Natural killer cell (primary cell): ENCODE measurements at places on chromosomes 5 and 9. TPM values are rescaled to one million over a fixed set of nuclear protein-coding genes. Genes with fewer than 3 reads are reported as not detected.

The DPM2 gene
- total RNA-seq: 24.1 TPM

DNA sequence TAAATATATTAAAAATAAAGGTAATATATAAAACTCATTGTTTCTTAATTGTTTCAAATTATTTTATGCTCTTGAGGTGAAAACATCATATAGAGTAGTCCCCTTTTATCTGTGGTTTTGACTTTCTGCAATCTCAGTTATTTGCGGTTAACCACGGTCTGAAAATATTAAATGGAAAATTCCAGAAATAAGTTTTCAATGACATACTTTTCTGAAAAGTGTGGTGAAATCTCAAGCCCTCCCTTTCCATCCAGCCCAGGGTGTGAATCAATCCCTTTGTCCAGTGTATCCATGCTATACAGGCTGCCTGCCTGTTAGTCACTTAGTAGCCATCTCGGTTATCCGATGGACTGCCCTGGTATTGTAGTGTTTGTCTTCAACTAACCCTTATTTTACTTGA lies 546.7 kb upstream of the DMAC1 start:
- no peak overlapping the region for H3K4me3 ChIP-seq
- H3K27me3 ChIP-seq: no peaks in the 10 kb centered on the region
- DNase-seq: no peak
- H3K36me3 ChIP-seq: no peaks in the 10 kb centered on the region

DNA sequence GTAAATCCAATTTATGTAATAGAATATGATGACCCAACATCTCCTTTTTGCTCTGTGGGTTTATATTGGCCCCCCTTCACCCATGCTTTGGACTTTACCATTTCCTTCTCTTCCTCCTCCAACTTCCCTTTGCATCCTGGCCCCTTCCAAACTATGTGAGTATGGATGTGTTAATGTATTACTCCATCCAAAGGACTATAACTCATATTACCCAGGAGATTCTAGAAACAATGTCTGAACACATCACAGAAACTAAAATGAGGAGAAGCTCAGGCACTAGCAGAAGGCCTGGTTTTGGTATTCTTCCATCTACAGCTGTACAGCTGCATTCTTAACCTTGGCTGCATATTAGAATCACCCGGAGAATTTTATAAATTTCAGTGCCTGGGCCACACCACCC lies 110.7 kb downstream of the PDE4D start:
- no peak for DNase-seq
- H3K27ac ChIP-seq: no peak overlapping the region
- no peak overlapping the region for H3K4me3 ChIP-seq
- no peaks in the 10 kb centered on the region for H3K36me3 ChIP-seq
- no peaks in the 10 kb centered on the region for H3K27me3 ChIP-seq

DNA sequence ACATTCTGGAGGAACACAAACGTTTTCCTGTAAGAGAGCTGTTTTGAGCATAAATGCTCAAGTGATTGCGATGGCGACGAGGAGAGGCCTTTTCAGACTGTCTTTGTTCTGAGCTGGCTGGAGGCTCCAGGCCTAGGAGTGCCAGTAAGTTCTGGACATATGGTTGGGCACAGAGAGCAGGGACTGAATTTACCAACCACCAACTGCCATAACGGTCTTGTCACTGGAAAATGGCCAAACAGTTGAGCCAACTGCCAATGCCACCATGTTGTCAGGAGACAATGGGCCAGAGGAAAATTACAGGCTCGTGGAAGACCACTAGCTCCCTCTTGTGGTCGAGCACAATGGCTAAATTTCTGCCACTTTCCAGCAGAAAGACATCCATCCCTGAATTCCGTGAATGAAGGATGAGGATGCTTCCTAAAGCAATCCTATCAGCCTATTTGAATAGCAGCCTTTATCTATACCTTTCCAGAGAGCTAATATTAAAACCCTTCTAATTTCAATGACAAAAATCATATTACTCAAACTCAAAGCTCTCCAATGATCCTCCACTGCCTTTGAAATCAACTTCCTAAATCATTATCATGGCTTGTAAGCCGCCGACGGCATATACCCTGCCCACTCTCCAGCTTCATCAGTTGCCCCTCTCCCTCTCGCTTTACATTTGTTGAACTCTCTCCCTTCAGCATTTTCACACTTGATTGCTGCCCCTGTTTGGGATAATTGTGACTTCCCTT lies 66.9 kb upstream of the GLIS3 start:
- no peaks in the 10 kb centered on the region for H3K27me3 ChIP-seq
- no peaks in the 10 kb centered on the region for H3K4me1 ChIP-seq
- no peak for DNase-seq
- no peaks in the 10 kb centered on the region for H3K36me3 ChIP-seq

- no peak overlapping the region for H3K27ac ChIP-seq
- no peak overlapping the region for H3K4me3 ChIP-seq
- peaks cover 51% of the 10 kb centered on the region for H3K4me1 ChIP-seq
- no peaks in the 10 kb centered on the region for H3K36me3 ChIP-seq
- DNase-seq: no peak
- H3K27me3 ChIP-seq: no peaks in the 10 kb centered on the region
These were observed 165.5 kb downstream of the C9orf50 start for GRCh38 chr9:129455151-129455995.

- no peak overlapping the region for H3K4me3 ChIP-seq
- H3K36me3 ChIP-seq: no peaks in the 10 kb centered on the region
- H3K27me3 ChIP-seq: no peaks in the 10 kb centered on the region
These were observed 253.9 kb upstream of the RGMB start for GRCh38 chr5:98519571-98519970.

GRCh38 chr5:140570488-140570887 lies 5.9 kb downstream of the SLC35A4 start:
- H3K27me3 ChIP-seq: no peaks in the 10 kb centered on the region
- peak overlapping the region; percentile 89 for H3K27ac ChIP-seq
- peaks cover 21% of the 10 kb centered on the region for H3K36me3 ChIP-seq
- H3K4me1 ChIP-seq: peaks cover 22% of the 10 kb centered on the region
- H3K4me3 ChIP-seq: no peak overlapping the region

DNA sequence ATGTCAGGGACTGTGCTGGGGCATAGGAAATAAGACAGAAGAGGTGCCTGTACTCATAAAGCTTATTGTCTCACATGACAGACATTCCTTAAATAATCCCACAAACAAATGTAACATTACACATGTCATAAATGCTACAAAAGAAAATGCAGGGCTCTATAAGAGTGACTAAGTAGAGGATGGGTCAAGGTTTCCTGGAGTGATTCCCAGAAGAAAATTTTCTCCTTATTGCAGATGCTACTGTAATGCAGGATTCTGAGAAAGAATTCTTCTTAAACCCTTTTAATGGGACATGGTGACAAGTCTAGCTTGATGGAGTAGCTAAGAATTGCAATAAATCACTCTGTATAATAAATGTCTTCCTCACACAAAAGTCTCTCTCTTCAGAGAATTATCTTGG lies 55.7 kb downstream of the SH3TC2 start:
- H3K4me1 ChIP-seq: no peaks in the 10 kb centered on the region
- no peaks in the 10 kb centered on the region for H3K36me3 ChIP-seq
- H3K4me3 ChIP-seq: no peak overlapping the region
- no peak for DNase-seq

DNA sequence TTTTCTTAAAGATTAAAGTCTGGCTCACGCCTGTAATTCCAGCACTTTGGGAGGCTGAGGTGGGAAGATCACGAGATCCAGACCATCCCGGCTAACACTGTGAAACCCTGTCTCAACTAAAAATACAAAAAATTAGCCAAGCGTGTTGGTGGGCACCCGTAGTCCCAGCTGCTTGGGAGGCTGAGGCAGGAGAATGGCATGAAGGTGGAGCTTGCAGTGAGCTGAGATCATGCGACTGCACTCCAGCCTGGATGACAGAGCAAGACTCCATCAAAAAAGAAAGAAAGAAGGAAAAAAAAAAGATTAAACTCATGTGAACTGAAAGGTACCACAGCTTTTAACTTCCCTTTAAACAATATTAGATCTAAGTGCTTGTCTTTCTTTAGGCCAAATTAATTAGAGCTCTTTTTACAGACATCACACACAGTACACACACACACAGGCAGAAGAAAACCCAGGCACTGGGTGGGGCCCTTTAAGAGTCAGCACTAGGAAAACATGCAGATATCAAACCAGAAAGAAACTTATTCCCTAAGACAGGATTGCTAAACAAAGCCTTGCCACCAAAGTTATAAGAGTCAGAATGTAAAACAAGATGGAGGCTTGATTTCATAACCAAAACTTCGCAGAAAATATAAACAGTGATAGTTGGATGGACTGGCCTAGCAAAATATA lies 29.3 kb upstream of the UHRF2 start:
- no peaks in the 10 kb centered on the region for H3K4me1 ChIP-seq
- H3K27ac ChIP-seq: no peak overlapping the region
- DNase-seq: no peak
- no peaks in the 10 kb centered on the region for H3K27me3 ChIP-seq
- no peak overlapping the region for H3K4me3 ChIP-seq
